ENCODE measurements at places on chromosomes 2 and 18.

DNA sequence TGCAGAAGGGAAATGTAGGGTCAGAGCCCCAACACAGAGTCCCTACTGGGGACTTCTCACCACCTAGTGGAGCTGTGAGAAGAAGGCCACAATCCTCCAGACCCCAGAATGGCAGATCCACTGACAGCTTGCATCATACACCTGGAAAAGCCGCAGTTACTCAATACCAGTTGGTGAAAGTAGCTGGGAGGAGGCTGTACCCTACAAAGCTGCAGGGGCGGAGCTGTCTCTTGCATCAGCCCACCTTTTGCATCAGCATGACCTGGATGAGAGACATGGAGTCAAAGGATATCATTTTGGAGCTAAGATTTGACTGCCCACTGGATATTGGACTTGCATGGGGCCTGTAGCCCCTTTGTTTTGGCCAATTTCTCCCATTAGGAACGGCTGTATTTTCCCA lies 237.3 kb downstream of the CALCRL start:
- no peak for DNase-seq

DNA sequence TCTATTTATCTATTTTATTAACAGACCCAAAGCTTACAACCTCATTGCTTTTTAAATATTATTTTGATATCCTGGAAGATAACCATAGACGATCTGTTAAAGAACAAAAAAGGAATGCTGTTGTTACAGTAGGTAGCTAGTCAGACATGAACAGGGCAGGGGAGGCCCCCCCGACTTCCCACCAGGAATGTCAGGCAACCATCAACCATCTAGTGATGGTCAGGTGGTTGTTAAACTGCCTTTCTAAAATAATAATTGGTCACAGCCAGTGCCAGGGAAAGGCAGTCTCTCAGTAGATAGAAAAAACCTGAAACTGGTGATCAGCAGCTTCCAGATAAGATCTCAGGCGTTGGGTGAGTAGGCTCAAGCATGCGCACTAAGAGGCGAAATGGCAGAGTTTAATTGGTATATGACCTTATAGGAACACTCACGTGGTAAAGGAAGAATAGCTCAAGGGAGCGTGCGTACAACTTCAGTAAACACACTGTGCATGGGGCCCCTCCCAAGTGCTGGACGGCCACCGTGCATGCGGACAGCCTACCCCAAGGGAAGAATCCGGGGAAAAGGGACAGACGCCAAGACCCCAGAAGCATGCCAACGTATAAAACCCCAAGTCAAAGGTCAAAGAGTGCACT lies 32.5 kb upstream of the CCL20 start:
- no peak for DNase-seq

DNA sequence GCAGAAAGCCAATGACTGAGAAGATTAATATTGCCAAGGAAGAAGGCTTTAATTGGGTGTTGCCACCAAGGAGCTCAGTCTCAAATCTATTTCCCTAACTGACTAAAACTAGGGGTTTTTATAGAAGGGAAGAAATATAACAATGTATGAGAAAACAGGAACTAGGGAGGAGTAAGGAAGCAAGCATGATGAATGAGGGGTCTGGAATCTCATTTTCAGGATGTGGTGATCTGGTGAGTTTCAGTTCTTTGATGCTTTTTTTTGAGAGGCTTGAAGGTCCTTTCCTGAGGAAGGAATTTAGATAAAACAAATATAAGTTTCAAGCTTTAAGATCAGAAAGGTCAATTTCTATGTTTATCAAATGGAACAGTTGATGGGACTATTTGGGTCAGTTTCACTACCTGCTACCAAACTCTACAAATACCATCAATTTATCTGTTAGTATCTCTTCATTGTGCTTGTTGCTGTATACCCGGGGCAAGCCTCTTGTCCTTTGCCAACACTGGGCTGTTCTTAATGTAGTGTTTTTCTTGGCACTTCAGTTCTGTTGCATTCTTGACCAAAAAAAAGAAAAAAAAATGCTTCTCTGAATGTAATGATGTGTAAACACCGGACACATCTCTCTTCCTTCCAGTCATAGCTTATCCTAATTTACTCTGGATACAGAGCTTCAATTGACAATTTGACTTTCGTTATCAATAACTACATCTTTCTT lies 357.0 kb downstream of the GALNT13 start:
- no peak for DNase-seq

DNA sequence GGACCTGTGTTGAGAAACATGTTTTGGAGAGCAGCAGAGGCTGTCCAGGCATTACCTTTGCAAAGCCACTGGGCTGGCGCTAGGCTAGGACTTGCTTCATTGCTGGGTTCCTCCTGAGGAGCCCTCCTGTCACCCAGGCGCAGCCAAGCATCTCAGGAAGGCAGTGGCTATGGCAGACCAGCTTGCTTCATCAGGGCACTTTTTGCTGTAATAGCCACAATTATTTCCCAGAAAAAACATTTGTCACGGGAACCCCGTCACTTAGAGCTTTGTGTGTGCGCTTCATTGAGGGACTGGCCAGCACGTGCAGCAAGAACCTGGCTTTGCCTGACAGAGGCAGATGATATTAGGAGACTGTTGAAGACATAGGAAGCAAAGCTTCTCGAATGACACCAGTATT lies 36.4 kb downstream of the SLC20A1 start:
- no peak for DNase-seq

- no peak for DNase-seq
Observed at GRCh38 chr2:10305254-10305635, 2.5 kb downstream of the HPCAL1 start.

DNA sequence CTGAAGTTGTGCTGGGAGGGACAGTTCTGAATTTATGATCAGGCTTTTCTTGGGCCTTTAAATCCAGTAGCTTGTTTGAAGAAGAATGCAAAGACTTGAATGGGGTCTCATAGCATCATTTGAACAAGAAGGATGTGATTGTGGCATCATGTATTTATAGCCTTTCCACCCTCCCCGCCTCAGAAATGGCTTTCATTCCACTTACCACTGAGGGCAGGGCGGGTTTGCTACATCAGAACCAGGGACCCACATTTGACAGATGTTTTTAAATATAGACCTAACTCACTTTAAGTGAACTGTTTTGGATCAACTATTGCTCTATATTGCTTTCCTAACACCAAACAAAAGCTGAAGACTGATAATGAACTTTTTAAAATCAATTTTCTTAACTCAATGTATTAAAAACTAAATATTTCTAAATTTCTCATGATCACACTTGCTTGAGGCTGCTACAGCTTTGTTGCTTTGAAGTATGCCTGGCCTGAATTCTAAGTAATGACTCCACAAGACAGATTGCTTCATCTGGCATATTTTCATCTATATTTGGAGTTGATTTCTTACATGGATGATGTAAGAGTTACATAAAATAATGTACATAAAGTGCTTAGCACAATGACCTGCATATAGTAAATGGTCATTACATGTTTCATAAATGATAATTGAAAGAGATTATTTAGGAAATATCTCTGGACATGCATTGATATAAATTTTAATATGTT lies 1552.9 kb upstream of the SLC39A10 start:
- no peak for DNase-seq

GRCh38 chr18:31702449-31702848 lies 18.1 kb upstream of the B4GALT6 start:
- no peak for DNase-seq

DNA sequence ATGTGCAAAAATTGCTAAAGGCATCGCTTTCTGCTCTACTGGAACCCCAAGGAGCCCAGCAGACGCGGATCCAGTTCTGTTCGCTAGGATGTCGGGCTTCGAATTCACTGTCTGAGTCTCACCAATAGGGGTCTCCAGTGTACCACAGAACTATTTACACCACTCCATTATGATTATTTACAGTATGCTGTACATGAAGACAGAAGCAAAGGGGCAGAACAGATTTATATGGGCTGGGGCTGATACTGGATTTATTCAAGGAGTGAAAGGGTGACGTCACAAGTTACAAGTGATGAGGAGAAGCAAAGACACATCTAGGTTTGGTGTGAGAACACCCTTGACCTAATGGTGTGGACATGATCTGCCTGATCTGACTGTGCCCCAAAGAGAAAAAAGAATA lies 185.3 kb upstream of the ATP5MC3 start:
- peak; percentile 56 for DNase-seq
